Astrocyte (in vitro differentiated cells and primary cell): ENCODE measurements at places on chromosomes 3 and 15. TPM values are rescaled to one million over a fixed set of nuclear protein-coding genes. Genes with fewer than 3 reads are reported as not detected.
A peak's percentile ranks its signal among the peaks of the same experiment; 100 is the strongest.

SNRPA1 gene
- 65.9 and 79.5 TPM in 2 replicates for total RNA-seq

DNA sequence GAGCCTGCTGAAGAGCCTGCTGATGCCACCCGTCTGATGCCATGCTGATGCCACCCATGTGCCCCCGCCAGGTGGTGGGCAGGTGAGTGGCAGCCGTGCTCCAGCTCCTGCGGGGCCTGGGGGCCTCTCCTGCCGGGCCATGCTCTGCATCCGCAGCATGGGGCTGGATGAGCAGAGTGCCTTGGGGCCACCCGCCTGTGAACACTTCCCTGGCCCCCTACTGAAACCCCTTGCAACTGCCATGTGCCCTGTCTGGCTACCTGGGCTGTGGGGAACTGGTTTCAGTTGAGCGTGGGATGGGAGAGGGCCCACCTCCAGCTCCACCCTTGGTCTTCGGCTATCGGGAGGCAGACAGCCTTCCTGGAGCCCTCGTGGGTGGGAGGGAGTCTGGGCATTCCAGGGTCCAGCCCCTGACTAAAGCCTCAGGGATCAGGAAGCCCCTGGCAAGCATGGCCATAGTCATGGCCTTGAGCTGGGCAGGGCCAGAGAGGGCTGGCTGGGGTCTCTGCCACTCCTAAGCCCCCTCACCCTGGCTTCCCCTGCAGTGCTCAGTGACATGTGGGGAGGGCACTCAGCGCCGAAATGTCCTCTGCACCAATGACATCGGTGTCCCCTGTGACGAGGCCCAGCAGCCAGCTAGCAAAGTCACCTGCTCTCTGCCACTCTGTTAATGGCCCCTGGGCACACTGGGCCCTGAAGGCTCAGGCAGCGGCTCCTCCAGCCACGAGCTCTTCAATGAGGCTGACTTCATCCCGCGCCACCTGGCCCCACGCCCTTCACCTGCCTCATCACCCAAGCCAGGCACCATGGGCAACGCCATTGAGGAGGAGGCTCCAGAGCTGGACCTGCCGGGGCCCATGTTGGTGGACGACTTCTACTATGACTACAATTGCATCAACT lies 92.2 kb downstream of the TBC1D2B start:
- H3K4me3 ChIP-seq: no peak overlapping the region
- H3K27ac ChIP-seq: no peak overlapping the region
- no peaks in the 10 kb centered on the region for H3K36me3 ChIP-seq
- DNase-seq: no peak
- H3K27me3 ChIP-seq: peaks cover 2% of the 10 kb centered on the region

- H3K4me3 ChIP-seq: no peak overlapping the region
- peaks cover 97% of the 10 kb centered on the region for H3K36me3 ChIP-seq
- H3K27ac ChIP-seq: no peak overlapping the region
- no peak for DNase-seq
Measured at GRCh38 chr3:120407508-120408287, 43.1 kb downstream of the FSTL1 start.

CSPG5 gene
- 1.2 and 2.2 TPM in 2 replicates for total RNA-seq

- H3K36me3 ChIP-seq: no peaks in the 10 kb centered on the region
- H3K4me3 ChIP-seq: no peak overlapping the region
- H3K27me3 ChIP-seq: no peaks in the 10 kb centered on the region
- H3K27ac ChIP-seq: no peak overlapping the region
- DNase-seq: no peak
Measured at GRCh38 chr15:78090422-78091063, 1.8 kb upstream of the SH2D7 start.

GRCh38 chr3:148217317-148217716 lies 480.4 kb upstream of the AGTR1 start:
- no peak for DNase-seq
- no peak overlapping the region for H3K27ac ChIP-seq
- no peak overlapping the region for H3K4me3 ChIP-seq
- no peaks in the 10 kb centered on the region for H3K27me3 ChIP-seq
- H3K36me3 ChIP-seq: no peaks in the 10 kb centered on the region

- H3K27me3 ChIP-seq: no peaks in the 10 kb centered on the region
- H3K36me3 ChIP-seq: no peaks in the 10 kb centered on the region
- peaks cover 17% of the 10 kb centered on the region for H3K4me1 ChIP-seq
- H3K4me3 ChIP-seq: no peak overlapping the region
- H3K27ac ChIP-seq: no peak overlapping the region
Measured at GRCh38 chr15:29776859-29777258, 45.4 kb downstream of the TJP1 start.

C3orf85 gene
- total RNA-seq: not detected in 2 replicates

- H3K27ac ChIP-seq: no peak overlapping the region
- no peak overlapping the region for H3K4me3 ChIP-seq
- H3K27me3 ChIP-seq: no peaks in the 10 kb centered on the region
- peaks cover 24% of the 10 kb centered on the region for H3K36me3 ChIP-seq
- peak; percentile 25 for DNase-seq
Measured at GRCh38 chr15:51907136-51907862, 64.3 kb downstream of the LEO1 start.

FSD2 gene
- 0.09 TPM in 1 of 2 replicates, not detected in the other for total RNA-seq

DNA sequence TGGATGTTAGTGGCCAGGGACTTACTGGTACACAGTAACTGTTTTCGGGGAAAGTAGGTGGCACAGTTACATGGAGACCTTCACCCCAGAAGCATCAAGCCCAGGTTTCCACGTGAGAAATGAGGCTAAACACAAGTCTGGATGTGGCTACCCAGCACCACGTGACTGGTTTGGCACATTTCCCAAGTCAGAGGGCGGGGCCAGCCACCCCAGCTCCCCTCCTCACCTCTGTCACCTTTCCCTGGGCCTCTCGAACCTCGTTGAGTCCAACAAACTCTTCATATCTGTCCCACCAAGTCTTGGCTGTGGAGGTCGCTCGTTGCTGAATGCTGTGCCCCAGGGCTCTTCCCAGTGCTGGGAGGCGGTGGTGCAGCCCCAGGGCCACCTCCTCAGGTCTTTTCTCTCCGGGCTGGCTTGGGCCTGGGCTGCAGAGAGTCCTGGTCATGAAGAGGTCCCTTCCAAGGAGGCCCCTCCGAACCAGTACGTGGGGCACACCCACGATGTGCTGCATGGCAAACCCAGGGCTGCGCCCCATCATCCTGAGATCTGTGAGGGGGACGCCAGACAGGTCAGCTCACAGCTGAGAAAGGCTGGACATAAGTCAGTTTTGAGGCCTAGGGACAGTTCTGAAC lies 4.8 kb upstream of the PLXNB1 start:
- DNase-seq: no peak
- no peaks in the 10 kb centered on the region for H3K27me3 ChIP-seq
- H3K27ac ChIP-seq: no peak overlapping the region
- peaks cover 7% of the 10 kb centered on the region for H3K36me3 ChIP-seq
- H3K4me3 ChIP-seq: no peak overlapping the region

LRRIQ4 gene
- total RNA-seq: not detected in 2 replicates

DNA sequence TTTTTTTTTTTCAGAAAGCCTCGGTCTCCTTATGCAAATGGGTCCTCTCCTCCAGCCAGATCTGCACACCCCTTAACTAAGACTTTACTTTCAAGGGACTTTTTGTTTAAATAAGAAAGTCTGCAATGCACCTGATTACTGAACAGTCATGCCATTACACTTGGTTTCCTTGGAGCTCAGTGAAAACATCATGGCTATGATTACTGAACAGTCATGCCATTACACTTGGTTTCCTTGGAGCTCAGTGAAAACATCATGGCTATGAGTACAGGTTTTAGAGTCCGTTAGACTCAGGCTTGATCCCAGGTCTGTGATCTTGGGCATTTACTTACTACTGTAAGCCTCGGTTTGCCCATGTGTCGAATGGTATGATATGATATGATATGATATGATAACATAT lies 10.1 kb downstream of the ENTPD3 start:
- no peak overlapping the region for H3K4me3 ChIP-seq
- no peaks in the 10 kb centered on the region for H3K36me3 ChIP-seq
- H3K27me3 ChIP-seq: no peaks in the 10 kb centered on the region
- H3K4me1 ChIP-seq: no peaks in the 10 kb centered on the region
- no peak for DNase-seq

- no peak overlapping the region for H3K27ac ChIP-seq
- no peak overlapping the region for H3K4me3 ChIP-seq
- peaks cover 10% of the 10 kb centered on the region for H3K4me1 ChIP-seq
- no peaks in the 10 kb centered on the region for H3K36me3 ChIP-seq
Measured at GRCh38 chr3:129207479-129207878, 23.8 kb upstream of the CNBP start.

ZNF502 gene
- total RNA-seq: 1.9 and 2.2 TPM in 2 replicates

COX5A gene
- 192 and 207 TPM in 2 replicates for total RNA-seq
